ENCODE measurements at places on chromosomes 6 and 20. TPM values are rescaled to one million over a fixed set of nuclear protein-coding genes. Genes with fewer than 3 reads are reported as not detected.

DNA sequence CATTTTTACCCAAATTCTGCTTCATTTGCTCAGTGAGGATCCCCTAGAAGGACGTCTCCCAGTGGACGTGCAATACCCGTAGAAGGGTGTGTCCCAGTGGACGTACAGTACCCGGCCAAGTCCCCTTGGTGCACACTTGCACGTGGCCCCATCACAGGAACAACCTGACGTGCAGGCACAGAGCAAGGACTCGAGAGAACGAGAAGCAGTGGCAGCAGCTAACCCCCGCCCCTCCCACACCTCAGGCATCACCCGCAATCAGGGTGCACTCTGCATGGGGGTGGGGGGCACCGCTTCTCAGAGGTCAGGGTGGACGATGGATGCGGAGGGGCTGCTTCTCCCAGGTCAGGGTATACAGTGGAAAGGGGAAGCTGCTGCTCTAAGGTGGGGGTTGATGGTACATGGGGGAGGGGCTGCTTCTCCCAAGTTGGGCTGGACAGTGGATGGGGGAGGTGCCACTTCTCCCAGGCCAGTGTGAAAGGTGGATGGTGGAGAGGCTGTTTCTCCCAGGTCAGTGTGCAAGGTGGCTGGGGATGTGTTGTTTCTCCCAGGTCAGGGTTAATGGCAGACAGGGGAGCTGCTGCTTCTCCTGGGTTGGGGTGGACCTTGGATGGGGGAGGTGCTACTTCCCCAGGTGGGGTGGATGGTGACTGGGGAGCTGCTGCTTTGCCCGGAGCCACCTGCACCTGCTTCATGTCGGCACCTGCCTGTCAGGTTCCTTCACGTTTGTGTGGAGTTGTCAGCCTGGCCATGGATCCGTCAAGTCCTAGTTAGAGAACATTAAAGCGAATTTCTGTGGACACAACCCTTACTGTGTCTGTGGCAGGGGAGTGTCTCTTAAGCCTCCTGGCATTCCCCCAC lies 1.0 kb upstream of the THBS2 start:
- DNase-seq = no peak

GRCh38 chr6:138441965-138442364 lies 37.9 kb downstream of the HEBP2 start:
- no peak for DNase-seq

SCGN gene
- not detected for total RNA-seq

GSTA2 gene
- total RNA-seq = not detected

LRFN2 gene
- total RNA-seq = not detected
